ENCODE measurements at places on chromosomes 2 and 18.
A peak's percentile ranks its signal among the peaks of the same experiment; 100 is the strongest.

DNA sequence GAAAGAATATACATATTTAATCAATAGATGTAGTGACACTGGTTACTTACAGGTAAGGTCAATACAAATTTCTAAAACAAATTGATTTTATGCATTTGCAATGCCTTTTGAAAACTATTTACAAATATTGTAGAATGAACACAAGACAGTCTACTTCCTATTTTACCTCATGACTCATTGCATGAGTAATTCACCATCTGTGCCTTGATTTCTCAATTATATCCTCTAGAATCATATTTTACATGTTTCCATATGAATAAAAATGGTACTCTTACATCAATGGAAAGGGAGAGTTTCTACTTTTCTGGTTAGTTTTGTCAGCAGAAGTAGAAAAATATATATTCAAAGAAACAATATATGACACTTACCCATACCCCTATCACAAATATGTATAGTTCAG is 203.8 kb upstream of the CDH7 start:
- ATAC-seq, result no peak

DNA sequence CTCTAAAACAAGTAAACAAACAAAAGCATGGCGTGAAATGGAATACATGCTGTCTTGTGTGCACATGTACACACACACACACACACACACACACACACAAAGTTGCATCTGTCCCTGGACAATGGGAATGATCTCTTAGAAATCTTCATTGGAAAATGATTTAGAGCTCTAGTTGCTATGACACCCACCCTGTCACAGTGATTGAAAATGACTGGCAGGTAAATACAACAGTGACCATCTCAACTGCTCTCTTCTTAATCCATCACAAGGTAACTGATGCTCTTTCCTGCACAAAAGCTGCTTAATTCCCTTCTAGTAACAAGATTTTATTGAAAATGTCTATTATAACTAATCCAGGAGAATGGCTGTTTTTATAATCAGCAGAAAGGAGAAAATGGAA is 1011.7 kb upstream of the GYPC start:
- ATAC-seq, result no peak

DNA sequence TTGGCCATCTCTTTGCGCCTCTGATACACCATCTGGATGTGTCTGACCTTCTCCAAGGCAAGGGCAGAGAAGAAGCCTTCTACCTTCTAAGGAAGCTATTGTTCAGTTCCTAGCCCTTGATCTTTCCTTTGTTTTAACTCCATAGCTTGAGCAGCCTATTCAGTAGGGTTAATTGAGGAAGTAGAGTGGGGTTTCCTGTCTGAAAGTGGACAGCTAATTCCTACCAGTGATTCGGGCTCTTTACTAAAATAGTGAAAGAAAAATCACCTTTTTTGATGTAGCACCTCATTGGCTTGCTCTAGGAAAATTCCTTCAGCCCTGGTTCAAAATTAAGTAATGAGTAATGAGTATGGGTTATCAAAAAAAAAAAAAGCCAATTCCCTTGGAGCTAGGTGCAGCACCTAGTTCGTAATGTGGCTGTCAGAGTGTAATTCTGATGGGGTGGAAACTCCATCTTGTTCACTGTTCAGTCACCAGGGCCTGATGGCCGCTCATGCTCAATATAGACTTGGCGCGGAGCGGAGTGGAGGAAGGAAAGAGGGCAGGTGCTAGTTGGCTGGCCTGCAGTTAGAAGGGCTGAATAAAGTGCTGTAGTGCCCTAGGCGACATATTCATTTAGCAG is 2.9 kb upstream of the MGAT5 start:
- ATAC-seq, result no peak

GRCh38 chr18:24231773-24232735 is 93.2 kb downstream of the CABYR start:
- peak; percentile 30 for ATAC-seq

DNA sequence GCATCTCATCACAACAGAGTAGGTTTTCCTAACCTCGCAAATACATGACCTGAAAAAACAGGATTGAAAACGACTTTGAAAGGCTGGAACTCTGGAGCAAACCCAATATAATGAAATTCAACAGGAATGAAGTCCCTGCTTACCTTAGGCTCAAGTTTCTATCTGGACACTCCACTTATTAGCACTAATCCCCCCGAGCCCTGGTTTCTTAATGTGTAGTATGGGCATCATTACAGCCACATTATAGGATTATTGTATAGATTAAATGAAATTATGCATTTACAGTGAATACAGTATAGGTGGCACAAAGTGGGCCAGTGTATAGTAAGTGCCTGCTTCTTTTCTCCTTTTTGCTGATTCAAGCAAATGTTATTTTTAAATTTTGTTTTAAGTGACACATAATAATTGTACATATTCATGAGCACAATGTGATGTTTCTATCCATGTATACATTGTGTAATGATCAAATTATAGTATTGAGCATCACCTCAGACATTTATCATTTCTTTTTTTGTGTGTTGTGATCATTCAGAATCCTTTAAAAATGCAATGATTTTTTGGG is 114.7 kb upstream of the THOC1 start:
- no peak for ATAC-seq

- ATAC-seq, result no peak
Measured at GRCh38 chr2:168075446-168075845, 171.9 kb downstream of the STK39 start.

DNA sequence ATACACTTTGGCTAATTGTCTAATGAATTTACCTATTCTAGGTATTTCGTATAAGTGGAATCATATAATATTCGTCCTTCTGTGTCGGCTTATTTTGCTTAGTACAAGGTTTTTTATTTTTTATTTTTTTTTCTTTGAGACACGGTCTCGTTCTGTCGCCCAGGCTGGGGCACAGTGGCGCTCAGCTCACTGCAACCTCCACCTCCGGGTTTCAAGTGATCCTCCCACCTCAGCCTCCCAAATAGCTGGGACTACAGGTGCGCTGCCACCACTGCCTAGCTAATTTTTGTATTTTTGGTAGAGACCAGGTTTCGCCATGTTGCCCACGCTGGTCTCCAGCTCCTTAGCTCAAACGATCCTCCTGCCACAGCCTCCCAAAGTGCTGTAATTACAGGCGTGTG is 38.2 kb downstream of the PCBP1 start:
- ATAC-seq, result no peak

- ATAC-seq, result no peak
Measured at GRCh38 chr2:186737732-186738508, 44.1 kb downstream of the FAM171B start.

DNA sequence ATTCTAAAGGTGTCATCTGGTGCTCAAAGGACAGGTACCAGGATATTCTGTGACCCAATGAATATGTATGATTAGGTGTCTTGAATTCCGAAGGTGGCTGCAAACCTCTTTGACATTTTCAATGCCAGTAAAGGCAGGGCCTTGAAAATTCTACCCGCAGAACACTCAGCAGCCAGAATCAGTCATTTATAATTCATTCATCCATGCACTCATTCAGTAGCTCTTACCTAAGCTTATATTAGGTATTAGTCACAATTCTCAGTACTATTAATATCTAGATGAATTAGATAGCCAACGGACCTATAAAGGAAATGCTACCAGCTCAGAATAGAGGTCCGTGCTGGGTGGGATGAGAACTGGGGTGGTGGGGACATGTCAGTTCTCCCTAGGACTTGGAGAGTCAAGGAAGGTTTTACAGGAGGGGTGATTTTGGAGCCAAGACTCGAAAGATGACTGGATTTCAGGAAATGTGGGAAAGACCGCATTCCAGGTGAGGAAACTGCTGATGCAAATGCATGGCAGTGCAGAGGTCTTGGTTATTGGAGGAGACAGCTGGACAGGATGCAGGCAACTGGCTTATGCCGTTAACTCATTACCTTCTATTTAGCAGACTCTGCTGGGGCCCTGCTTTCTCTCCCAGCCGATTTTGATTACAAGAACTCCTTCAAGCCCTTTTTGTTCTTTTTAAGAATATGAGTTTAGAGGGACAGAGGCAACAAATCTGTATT is 7.2 kb downstream of the TRIB2 start:
- peak; percentile 51 for ATAC-seq

GRCh38 chr2:100647709-100648108 is 84.9 kb downstream of the PDCL3 start:
- ATAC-seq, result no peak

DNA sequence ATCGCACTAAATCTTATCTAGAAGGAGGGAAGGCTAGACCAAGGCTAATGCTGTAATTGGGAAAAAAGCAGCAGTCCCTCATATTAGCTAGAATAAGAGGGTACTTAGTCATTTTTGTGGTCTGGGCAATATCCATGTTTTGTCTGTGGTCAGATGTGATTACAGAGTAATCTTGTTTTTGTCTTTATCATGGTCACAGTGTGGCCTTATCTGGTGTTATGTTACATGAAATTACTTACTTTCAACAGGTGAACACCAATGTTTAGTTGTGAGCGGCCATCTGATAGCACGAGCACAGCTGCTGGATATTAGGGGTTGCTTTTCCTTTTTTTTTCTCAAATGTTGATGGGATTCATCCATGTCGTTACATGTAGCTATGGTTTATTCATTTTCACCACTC is 23.7 kb upstream of the PLEKHM3 start:
- no peak for ATAC-seq

DNA sequence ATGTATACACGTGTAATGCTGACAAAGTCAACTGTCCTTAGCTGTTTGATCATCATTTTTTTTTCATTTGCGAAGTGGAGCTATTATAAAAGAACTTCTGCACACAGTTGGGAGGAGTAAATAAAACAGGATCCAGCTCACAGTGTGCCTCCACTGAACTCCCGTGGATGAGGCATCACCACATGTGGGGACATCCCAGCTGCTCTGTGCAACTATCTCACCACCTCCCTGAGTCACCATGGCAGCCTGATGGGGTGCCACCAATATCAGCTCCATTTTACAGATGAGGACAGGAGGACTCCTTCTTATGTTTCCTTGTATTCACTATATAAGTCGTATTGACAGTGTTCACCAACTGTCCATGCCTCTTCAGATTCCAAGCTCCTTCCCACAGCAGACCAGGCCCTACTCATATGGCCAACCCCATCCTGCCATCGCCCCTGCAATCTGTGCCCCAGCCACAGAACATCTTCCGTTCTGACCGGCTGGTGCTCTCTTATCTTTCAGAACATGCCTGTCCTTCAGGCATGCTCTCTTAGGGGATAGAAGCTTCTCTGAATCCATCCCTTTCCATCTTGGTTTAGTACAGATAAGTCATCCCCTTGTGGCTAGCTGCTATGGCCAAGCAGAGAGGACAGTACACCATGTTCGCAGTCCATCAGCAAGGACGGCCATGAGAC is 288.1 kb downstream of the RNF144A start:
- ATAC-seq, result no peak

DNA sequence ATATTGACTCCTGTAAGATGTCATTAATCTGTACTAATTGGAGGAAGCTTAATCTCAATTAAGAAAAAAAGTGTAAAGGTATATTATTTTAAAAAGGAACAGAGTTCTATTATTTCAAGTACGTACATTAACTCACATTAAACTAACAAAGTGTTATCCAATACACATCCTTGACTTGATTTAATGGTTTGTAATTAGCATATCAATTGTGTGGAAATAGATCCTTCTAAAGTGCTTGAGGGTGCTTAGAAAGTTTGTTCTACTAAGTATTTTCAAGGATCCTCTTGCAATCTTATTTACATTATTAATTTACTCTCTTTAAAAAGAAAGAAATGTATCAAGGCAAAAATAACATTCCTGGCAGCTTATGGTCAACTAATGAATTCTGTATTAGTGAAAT is 720.3 kb downstream of the KCNJ3 start:
- no peak for ATAC-seq

GRCh38 chr18:13240060-13240725 is 21.6 kb downstream of the LDLRAD4 start:
- no peak for ATAC-seq

DNA sequence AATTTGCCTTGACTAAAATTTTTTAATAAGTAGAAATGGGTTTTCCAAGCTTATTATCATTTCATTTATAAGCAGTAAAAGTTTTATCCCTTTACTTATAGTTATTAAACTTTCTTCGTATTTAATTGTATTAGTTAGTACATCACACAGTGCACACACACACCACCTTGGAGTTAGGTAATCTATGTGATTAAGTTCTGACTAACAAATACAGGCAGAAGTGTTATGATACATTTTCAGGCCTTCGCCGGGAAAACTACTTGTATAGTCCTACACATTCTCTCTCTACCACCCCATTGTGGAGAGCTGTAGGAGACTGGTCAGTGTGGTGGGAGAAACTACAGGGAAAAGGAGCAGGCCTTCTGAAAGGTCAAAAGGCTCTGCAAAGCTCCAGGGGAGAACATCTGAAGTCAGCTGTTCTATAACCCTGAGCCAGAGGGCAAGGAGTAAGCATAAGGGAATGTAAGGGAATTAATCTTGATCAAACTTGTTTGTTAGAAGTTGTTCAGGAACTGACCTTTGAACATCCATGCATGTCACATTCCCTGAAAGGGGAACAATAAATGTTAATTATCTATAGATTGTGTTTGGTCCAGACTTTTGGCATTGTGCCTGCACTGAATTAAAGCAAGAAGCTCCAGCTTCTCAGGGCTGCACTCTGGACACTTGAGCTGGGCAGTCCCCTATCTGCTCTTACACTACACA is 231.7 kb downstream of the FSIP2 start:
- no peak for ATAC-seq

DNA sequence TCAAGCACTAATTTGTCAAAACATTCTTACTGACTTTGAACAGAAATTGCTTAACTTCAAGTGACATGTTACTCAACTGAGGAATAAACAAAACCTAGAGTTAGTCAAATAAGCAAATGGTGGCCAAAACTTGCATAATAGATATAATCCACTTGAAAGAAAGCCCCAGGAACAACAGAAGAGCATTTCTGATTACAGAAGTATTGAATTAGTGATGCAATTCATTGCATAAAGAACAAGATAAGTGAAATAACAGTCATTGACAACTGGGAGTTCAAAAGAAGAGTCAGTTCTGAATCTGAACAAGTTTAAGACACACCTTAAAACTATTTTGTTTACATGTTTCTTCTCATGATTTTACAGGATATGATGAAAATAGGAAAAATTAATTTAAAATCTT is 30.8 kb downstream of the COBLL1 start:
- no peak for ATAC-seq

GRCh38 chr18:7381307-7381706 is 150.4 kb downstream of the LRRC30 start:
- no peak for ATAC-seq

- no peak for ATAC-seq
Measured at GRCh38 chr2:68548396-68548795, 81.0 kb downstream of the APLF start.

- ATAC-seq, result no peak
Measured at GRCh38 chr2:240506406-240507059, 51.3 kb downstream of the ANKMY1 start.
